Eye (tissue), 1 donor: ENCODE measurements at places on chromosomes 16 and 17.

GRCh38 chr17:50180620-50181019 lies 14.8 kb downstream of the SGCA start:
- no peak for DNase-seq

GRCh38 chr17:17109907-17110306 lies 67.7 kb downstream of the MPRIP start:
- DNase-seq, result no peak

DNA sequence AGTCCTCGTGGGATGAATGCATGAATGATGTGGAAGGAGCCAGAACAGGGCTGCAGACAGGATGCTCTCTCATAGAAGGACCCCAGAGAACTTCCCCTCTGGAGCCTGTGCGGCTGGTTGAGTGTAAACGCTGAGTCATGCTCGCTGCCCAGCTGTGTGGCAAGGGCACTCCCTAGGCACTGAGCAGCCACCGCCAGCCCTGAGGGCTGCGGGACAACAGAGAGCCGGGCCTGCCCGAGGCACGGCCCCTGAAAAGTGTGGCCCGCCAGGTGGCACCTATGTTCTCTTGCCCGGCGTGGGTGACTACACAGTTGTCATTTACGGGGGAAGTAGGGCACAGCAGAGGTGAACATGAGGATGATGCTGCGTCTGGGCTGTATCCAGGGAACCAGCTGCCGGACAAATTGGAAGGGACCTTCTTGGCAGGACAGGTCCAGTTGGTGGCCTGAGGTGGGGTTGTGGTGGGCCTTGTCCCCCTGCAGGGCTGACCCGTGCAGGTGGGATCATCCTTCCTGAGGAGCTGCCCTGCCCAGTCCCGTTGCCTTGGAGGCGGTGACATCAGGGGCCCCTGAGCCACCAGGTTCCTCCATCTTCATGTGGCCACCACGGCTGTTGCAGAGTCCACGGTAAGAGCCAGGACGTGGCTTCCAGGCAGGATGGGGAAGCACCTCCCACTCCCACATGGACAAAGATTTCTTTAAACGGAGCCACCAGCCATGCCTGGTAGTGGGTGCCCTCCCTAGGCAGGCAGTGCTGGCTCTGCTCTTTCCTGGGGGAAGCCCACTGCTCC lies 94.8 kb upstream of the CBX4 start:
- no peak for DNase-seq

- peak; percentile 54 for DNase-seq
Measured at GRCh38 chr16:54344646-54345630, 58.4 kb upstream of the IRX3 start.

DNA sequence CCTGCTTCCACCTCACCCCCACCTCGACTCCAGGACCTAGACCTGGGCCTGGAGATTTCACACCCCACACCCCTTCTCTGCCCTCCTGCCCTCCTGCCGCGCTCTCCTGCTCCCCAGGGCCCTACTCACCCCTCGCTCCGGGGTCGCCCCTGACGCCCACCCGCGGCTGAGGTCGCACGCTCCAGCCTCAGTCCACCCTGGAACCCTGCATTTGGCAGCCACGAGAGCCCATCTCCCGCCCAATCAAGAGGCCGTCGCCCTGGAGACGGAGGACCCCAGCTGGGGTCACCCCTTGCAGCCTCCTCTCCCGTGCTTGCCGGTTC lies 16.1 kb downstream of the TLE7 start:
- DNase-seq, result no peak

DNA sequence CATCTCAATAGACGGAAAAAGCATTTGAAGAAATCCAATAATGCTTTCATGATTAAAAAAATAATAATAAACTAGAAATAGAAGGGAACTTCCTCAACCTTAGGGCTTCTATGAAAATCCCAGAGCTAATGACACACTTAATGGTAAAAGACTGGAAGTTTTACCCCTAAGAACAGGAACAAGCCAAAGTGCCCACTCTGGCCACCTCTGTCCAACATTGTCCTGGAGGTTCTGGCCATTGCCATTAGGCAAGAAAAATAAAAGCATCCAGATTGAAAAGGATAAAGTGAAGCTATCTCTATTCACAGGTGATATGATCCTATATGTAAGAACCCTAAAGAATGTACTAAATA lies 2.5 kb upstream of the LITAF start:
- no peak for DNase-seq

- no peak for DNase-seq
Measured at GRCh38 chr17:29039764-29040598, 3.0 kb upstream of the PIPOX start.
